Activated CD4-positive, alpha-beta T cell treated with anti-CD3 and anti-CD28 coated beads, Interleukin-2, amount 50 U/mL, for 4 hours (primary cell): ENCODE measurements at places on chromosomes 7 and 10.

GRCh38 chr7:50666124-50666496, 100.9 kb upstream of the DDC start:
- DNase-seq = no peak

GRCh38 chr7:27513885-27514284, 148.8 kb downstream of the HIBADH start:
- DNase-seq = no peak

DNA sequence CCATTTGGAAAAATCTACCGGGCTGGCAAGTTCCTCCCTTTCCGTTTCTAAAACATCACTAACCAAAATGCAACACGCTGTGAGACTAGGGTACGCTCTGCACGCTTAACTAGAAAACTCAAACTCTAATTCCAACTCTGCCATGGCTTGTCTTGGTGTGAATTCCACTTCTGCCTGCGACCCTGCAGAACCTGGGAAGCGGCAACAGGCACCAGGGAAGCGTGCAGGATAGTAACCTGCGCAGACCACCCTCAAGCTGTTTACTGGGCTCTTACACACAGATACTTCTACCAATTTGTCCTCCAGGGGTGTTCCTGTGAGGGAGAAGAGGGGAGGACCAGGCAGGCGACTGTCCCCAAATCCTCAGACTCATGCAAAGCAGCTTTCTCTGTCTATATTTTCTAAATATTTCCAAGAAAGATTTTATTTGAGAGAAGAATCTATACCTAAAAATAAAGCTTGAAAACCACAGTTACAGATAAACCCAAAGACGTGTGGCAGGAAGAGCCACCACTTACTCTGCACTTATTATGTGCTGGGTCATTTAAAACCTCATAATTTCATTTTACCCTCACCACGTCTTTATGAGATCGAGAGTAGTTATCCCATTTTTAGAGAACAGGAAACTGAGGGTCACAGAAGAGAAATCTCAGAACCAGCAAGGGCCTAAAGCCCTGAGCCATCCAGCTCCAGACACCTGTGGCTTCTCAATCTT, 52.9 kb downstream of the CPXM2 start:
- DNase-seq = no peak

DNA sequence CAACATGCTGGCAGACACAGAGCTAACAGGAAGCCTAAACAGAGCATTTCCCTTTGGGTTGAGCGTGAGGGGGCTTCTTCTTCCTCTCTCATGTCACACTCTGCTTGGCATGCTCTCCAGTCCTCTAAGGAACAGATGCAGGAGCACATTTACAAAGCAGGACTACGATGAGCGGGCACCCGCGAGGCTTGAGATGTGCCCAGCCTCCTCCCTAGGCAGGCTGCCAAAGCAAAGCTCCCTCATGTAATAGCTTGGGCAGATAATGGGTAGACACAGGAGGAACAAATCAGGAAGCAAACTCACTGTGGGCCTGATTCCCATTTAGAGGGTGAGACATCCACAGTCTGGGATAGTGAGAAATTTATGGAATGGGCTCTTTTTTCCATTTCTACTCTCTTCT, 519.1 kb downstream of the NRG3 start:
- DNase-seq = no peak

- DNase-seq = no peak
Observed at GRCh38 chr7:126569402-126569801, 683.3 kb downstream of the GRM8 start.

DNA sequence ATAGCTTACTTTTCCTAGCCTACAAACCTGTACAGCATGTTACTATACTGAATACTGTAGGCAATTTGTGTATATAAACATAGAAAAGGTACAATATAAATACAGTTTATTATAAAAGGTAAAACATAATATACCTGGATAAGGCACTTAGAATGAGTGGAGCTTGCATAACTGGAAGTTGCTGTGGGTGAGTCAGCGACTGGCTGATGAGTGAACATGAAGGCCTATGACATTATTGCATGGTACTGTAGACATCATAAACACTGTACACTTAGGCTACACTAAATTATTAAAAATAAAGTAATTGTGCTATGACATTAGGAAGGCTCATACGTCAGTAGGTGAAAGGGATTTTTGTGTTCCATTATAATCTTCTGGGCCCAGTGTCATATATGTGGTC, 228.8 kb downstream of the HDAC9 start:
- no peak for DNase-seq

- no peak for DNase-seq
Observed at GRCh38 chr7:101506531-101506930, 122.6 kb downstream of the MYL10 start.

DNA sequence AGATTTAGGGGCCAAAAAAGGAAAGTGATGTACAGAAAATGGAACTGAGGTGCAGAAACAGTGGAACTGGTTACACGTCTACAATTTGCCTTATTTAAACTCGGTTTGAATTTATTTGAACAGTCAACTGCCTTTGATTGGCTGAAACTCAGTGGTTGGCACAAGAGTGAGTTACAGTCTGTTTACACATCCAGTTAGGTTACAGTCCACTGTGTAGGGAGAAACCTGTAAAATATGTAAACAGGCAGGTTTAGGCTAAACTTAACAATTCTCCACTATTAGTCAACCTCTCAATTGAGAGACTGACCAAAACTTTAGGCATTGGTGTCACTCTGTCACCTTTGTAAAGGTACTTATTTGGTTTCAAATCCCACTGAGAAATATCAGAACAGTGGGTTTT, 40.3 kb upstream of the RELN start:
- no peak for DNase-seq

GRCh38 chr10:32437334-32437733, 8.6 kb upstream of the CCDC7 start:
- no peak for DNase-seq

GRCh38 chr7:13945670-13946069, 43.8 kb downstream of the ETV1 start:
- no peak for DNase-seq

- DNase-seq = no peak
Observed at GRCh38 chr10:61313460-61313859, 139.7 kb downstream of the TMEM26 start.

DNA sequence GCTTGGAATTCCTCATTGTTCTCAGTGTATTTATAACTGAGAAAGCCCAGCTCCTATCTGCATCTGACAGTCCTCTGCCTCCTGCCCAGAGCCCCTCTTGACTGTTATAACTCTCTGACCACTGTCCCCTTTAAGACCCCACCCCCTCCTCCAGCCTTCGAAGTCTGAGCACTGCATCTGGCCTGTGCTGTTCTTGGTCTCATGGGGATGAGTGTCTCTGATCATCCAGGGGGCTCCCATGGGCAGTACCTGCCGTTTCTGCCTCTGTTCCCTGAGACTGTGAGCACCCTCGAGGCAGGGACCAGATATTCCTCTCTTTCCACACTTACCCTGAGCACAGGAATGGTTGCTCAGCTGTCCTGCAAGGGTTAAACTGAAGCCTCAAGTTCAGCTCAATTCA, 7.7 kb downstream of the GHRHR start:
- DNase-seq = no peak

DNA sequence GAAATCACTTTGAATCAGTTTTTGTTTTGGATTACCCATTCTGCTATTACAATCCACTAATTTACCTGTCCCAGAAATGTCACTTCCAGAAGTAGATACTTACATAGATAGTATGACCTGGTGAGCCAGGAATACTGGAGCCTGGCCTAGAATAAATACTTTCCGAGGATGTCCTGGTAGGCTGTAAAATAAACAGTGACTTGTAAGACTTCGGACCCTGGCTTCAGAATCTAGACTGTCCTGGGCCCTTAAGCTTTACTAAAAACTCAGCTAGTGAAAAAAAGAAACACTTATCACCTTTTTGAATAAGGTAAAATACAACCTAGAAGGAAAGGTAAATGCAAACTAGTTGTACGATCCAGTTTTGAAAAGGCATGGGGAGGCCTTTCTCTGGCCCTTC, 69.5 kb upstream of the AFAP1L2 start:
- DNase-seq = no peak

- DNase-seq = no peak
Observed at GRCh38 chr7:46286356-46286755, 365.3 kb upstream of the IGFBP3 start.

GRCh38 chr7:50149369-50149768, 56.3 kb upstream of the ZPBP start:
- DNase-seq = no peak

GRCh38 chr7:25117226-25118047, 7.6 kb downstream of the CYCS start:
- no peak for DNase-seq

DNA sequence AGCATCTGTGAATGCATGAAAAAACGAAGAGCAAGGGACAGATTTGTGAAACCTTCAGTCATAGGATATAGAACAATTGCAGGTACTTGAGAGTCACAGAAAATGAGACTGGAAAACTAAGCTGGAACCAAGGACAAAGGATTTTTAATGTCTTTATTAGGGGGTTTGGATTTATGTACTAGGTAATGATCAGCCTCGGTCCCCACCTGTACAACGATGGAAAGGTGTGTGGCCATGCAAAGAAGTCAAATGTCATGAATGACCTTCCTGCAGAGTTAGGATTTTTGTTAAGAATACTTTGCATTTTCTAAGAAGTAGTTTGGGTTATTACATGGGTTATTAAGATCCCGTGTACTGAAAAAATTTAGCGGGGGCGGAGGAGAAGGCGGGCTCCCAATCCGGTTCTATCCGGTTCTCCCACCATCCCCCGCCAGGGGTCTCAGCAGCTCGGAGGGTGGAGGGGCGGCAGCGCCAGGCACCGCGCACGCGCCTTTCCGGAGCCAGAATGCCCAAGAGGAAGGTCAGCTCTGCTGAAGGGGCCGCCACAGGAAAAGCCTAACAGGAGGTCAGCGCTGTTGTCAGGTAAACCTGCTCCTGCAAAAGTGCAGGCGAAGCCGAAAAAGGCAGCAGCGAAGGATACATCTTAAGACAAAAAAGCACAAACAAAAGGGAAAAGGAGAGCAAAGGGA, 327.5 kb upstream of the PLXDC2 start:
- DNase-seq = no peak

- peak; percentile 20 for DNase-seq
Observed at GRCh38 chr10:69048103-69048502, 39.8 kb upstream of the SRGN start.

GRCh38 chr7:118858651-118859149, 634.2 kb downstream of the ANKRD7 start:
- no peak for DNase-seq

GRCh38 chr7:90402785-90403173, 482 bp upstream of the CLDN12 start:
- no peak for DNase-seq

GRCh38 chr10:86663576-86664339, 4.6 kb upstream of the LDB3 start:
- no peak for DNase-seq

DNA sequence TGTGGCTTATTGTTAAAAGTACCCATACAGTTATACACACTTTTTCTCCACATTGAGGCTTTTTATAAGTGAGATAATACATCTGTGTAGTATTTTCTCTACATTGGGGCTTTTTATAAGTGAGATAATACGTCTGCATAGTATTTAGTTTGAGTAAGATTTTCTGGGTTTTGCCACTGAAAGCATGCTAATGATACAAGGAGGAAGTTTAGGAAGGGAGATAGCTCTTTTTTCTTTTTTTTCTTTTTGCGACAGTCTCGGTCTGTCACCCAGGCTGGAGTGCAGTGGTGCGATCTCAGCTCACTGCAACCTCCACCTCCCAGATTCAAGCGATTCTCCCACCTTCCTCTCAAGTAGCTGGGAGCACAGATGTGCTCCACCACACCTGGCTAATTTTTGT, 13.3 kb downstream of the FAM107B start:
- DNase-seq = no peak

- DNase-seq = no peak
Observed at GRCh38 chr10:117531371-117532002, 11.1 kb upstream of the EMX2 start.

GRCh38 chr10:114779803-114780576, 41.6 kb upstream of the FHIP2A start:
- DNase-seq = no peak

DNA sequence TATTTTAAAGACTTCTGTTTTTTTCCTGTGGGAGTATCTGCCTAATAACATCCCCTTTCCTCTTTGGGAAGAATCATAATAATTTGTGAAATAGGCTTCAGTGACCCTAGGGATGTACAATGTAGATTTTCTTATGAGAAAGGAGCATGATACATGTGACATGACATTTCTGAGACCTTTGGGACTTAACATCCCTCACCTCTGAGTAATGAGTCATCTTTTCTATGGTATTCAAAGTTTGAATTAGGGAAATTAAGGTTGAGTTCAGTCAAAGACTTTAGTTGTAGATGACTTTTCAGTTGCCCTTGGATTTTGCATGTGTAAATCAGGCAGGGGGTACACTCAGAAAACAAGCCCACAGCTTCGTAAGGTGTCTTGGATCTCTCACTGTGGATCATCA, 14.3 kb downstream of the GRK5 start:
- DNase-seq = no peak

DNA sequence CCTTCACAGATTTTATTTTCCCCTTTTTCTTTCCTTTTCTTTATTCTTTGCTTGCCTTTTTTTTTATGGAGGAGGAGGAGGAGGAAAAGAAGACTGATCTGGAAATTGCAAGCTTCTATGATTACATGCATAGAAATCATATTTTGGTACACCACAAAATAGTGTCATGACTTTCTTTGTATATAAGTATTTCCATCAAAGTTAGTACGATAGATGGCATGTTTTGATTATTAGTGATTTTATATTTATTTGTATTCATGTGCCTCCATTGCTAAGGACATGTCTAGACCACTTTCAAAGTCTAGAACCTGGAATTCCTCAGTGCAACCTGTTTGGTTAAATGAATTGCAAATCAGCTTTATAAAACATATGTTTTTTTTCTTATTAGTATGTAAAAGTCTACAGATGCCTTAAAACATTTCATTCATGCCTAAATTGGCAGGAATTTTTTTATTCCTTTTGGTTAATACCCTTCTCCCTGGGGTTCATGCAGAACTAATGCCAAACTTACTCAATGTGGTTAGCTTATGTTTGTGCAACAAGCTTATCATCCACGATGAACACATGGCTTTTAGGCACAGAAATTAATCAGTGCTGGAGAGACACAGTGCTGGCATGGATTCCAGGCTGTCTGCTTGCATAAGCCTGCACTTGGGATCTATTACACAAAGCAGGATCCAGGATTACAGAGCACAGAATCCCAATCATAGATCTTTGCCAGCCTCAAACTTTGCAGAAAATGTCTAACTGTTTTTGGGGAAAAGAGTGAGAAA, 213.1 kb downstream of the CHRM2 start:
- DNase-seq = no peak

DNA sequence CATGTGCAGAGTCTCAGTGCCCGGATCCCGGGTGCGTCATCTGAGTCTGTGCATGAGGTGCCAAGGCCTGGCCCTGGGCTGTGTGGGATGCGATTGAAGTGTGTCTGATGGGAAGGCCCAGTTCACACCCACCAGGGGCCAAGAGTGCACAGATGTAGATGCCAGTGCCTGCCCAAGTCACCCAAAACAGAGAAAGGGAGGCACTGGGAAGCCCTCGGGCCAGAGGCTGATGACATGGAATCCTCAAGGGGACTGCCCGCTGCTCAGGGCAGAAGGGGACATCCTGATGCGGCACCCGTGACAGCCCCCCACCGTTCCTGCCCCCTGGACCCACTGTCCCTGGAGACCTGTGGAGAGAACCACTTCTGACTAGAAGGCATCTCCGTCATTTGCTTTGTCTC, 72.2 kb upstream of the ZNF479 start:
- DNase-seq = no peak
